ENCODE measurements at places on chromosomes 12 and 14.
A peak's percentile ranks its signal among the peaks of the same experiment; 100 is the strongest.

DNA sequence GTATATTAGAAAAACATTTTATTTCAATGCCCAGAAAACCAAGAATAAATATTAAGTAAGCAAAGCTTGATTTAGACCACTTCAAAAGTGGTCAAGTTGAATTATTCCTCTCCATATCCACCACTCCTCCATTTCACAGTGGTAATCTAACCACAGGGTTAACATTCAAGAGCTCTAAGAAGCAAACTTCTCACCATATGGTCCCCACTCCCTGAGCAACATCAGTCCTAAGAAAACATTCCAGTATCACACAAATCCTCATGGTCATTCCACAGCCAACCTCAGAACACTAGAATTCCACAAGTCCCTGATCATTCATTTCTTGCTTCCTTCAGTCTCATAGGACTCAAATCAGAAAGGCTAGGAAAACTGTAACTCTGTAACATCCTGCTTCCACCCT lies 47.9 kb downstream of the ST8SIA1 start:
- DNase-seq: peak; percentile 93

DNA sequence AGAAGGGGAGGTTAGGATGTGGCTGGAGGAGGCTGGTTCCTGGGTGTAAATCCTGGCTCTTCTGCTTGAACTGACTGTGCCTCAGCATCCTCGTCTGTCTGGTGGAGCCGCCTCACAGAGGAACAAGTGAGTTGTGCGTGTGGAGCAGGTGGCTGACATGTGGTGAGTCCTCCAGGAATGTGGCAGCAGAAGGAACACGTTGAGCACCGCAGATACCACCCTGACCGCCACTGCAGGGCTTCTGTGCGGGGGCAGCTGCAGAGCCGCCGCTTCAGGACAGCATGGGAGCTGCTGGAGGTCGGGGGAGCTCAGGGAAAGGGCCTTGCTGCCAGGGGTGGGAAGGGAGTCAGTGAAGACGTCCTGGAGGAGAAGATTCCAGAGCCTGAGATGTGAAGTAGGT lies 48.9 kb downstream of the TRAF3 start:
- DNase-seq: no peak

GRCh38 chr12:100077367-100077766 lies 65.3 kb downstream of the BLTP3B start:
- DNase-seq: no peak

DNA sequence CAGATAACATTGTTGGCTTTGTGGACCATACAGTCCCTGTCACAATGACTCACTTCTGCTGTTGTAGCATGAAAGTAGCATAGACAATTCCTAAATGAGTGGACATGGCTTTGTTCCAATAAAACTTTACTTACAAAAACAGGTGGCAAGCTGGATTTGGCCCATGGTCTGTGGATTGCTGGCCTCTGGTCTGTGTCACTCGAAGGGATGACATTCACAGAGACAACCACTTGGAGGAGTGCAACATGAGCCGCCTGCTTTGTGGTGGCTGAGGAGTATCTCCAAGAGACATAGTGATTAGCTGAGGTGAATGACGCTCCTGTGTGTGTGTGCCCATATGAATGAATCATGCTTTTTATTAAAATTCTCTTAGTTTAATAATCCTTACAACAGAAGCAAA lies 81.3 kb upstream of the NRXN3 start:
- DNase-seq: no peak

- DNase-seq: no peak
Measured at GRCh38 chr14:99546234-99546879, 57.6 kb downstream of the CCDC85C start.

DNA sequence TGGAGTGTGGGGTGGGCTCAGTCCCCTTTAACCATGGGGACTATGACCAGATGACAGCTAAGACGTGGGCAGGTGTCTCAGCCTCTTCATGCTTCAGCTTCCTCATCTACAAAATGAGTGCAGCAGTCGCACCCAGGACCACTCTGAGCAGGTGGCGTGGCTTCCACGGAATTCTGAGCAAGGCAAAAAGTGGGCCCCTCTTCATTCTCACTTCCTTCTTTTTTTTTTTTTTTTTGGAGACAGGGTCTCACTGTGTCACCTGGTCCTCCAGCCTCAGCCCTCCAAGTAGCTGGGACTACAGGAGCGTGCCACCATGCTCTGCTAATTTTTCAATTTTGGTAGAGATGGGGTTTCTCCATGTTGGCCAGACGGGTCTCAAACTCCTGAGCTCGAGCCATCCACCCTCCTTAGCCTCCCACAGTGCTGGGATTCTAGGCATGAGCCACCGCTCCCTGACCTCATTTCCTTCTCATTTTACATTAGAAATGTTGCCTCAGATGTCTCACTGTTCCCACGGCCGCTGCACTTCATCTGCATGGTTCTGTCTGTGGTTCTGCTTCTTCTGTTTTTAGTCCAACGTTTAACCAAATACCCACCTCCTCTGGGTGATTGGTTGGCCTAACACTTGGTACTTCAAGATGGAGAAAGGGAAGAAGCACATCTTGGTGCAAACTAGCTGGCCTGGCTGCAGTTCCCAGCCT lies 41.3 kb upstream of the BCL7A start:
- DNase-seq: no peak
